ENCODE measurements at places on chromosomes 16 and 17. TPM values are rescaled to one million over a fixed set of nuclear protein-coding genes. Genes with fewer than 3 reads are reported as not detected.

SRCIN1 gene
- 1.4 TPM for total RNA-seq

EIF3CL gene
- 2.7 TPM for total RNA-seq

PHLPP2 gene
- 4.1 TPM for total RNA-seq

RAMP2 gene
- total RNA-seq: 48.3 TPM

JMJD6 gene
- total RNA-seq: 39.0 TPM

DNA sequence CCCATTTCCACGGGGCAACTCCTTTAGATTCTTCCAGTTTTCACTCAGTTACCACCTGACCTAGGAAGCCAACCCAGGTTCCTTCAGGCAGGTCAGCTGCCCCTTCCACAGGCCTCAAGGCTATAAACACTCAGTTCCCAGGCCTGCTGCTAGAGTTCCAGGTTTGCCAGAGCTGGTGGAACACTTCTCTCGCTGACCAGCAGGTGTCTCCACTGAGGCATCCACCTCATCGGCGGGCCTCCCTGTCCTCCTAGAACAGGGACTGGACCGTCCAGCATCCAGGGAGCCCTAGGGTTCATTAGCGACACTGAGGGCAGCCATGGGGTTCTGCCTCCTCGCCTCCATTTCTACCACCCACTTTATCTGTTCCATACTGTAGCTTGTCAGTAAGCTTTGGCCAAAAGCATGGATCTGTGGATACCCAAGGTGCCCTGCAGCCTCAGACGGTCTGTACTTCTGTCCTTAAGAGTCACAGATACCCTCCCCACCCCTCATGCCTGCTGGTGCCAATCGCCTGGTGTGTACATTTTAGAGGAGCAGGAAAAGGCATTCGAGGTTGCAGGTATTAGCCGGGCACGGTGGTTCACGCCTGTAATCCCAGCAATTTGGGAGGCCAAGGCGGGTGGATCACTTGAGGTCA lies 29.0 kb downstream of the PIMREG start:
- no peaks in the 10 kb centered on the region for H3K27me3 ChIP-seq
- H3K4me1 ChIP-seq: no peaks in the 10 kb centered on the region
- no peak overlapping the region for H3K27ac ChIP-seq
- no peaks in the 10 kb centered on the region for H3K36me3 ChIP-seq
- DNase-seq: peak; percentile 70

DNA sequence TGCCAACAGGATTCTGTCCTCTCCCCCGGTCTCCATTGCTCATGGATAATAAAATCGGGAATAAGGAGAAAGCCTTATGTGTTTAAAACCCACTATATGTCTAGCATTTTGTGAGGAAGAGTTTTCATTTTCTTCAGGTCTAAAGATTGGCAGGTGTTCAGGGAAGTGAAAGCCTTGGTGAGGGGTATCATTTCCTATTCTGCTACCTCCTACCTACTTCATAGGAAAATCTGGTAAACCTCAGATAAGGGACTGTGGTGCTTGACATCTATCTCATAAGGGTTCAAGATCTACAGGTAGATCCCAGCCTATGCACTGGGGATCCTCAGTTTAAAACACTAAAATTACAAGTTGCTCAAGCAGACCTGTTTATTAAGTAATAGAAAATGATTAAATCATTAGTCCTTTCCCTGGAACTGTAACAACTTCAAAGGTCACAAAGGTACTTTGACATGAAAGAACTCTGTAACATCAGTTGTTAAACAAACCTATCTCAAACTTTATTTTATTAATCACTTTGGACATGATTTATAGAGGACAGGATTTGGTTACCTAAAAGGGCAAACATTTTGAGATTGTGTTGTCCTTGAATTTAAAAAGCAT lies 6.5 kb downstream of the MOSMO start:
- H3K36me3 ChIP-seq: no peaks in the 10 kb centered on the region
- peaks cover under 1% of the 10 kb centered on the region for H3K4me1 ChIP-seq
- no peaks in the 10 kb centered on the region for H3K27me3 ChIP-seq
- H3K4me3 ChIP-seq: no peak overlapping the region
- H3K27ac ChIP-seq: no peak overlapping the region

DNA sequence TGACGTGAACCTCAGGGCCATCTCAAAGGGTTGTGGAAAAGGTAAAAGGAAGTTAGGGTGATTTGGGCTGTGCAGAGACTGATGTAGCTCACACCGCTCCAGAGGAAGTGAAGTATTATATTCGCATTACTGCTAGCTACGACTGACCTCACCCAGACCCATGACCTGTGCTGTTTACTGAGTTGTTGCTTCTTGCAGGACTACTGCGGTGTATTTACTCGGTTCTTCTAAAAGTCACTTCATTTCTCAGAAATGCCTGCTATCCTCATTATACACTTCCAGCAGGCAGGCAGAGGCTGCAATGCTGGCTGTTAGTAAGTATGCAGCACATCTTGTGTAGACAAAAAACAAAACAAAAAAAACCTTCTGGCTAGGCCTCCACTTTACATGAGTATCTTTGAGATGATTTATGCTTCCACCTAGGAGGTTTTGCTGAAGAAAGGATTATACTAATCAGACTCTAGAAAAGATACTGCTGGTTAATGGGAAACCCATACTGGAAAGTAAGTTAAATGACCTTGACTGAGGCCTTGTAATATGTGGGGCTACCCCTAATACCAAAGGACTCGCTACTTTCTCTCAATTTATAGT lies 76.0 kb downstream of the CREBBP start:
- H3K36me3 ChIP-seq: peaks cover 4% of the 10 kb centered on the region
- DNase-seq: no peak
- no peak overlapping the region for H3K27ac ChIP-seq
- H3K27me3 ChIP-seq: no peaks in the 10 kb centered on the region
- H3K4me1 ChIP-seq: peaks cover 52% of the 10 kb centered on the region

KREMEN2 gene
- total RNA-seq: 0.27 TPM

GRCh38 chr16:57386381-57386951 lies 14.2 kb downstream of the CX3CL1 start:
- H3K27ac ChIP-seq: peak overlapping the region; percentile 48
- peak; percentile 50 for DNase-seq
- no peaks in the 10 kb centered on the region for H3K27me3 ChIP-seq
- no peak overlapping the region for H3K4me3 ChIP-seq
- peaks cover 48% of the 10 kb centered on the region for H3K4me1 ChIP-seq

GRCh38 chr17:15261802-15262290 lies 3.3 kb downstream of the PMP22 start:
- peak overlapping the region; percentile 91 for H3K4me3 ChIP-seq
- H3K4me1 ChIP-seq: peaks cover 2% of the 10 kb centered on the region
- no peak for DNase-seq
- H3K27ac ChIP-seq: peak overlapping the region; percentile 94
- no peaks in the 10 kb centered on the region for H3K27me3 ChIP-seq
- H3K36me3 ChIP-seq: peaks cover 14% of the 10 kb centered on the region

DHX38 gene
- 31.9 TPM for total RNA-seq

DNA sequence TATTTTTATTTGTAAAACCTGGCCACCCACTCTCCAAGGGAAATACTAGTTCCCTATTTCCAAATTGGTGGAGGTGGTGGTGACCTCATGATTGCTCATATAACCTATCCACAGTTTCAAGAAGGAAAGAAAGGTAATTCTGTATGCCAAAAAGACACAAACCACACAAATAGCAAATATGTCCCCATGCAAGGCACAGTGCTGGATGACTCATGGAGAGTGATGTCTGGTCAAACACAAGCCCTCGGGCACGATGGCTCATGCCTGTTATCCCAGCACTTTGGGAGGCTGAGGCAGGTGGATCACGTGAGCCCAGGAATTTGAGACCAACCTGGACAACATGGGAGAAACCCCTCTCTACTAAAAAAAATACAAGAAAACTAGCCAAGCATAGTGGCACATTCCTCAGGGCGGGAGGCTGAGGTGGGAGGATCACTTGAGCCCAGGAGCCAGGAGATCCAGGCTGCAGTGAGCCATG lies 64.2 kb downstream of the GNA13 start:
- no peaks in the 10 kb centered on the region for H3K27me3 ChIP-seq
- H3K4me3 ChIP-seq: no peak overlapping the region
- no peaks in the 10 kb centered on the region for H3K36me3 ChIP-seq

DNA sequence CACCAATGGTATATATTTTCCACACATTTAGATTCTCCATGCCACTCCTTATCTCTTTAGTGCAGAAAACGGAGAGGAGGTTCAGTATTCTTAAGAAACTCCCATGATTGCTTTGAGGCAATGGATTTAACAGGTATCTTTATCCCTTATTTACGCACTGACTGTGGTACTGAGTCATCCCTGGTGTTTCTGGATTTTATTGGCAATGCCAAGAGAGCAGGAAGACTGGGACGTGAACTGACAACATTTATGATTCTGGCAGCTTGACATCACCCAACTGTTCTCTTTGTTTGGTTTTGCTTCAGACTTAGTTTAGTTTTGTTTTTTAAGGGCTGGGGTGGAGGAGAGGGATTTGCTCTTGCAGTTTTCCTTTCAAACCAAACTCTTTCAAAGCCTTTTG lies 131.4 kb downstream of the WWOX start:
- no peak for DNase-seq
- H3K36me3 ChIP-seq: no peaks in the 10 kb centered on the region
- no peak overlapping the region for H3K4me3 ChIP-seq
- H3K27ac ChIP-seq: no peak overlapping the region
- no peaks in the 10 kb centered on the region for H3K27me3 ChIP-seq
- H3K4me1 ChIP-seq: no peaks in the 10 kb centered on the region

GRCh38 chr17:56739776-56740175 lies 93.9 kb downstream of the C17orf67 start:
- no peaks in the 10 kb centered on the region for H3K4me1 ChIP-seq
- no peak for DNase-seq
- H3K27ac ChIP-seq: no peak overlapping the region
- no peak overlapping the region for H3K4me3 ChIP-seq

ADAP2 gene
- 5.0 TPM for total RNA-seq

DNA sequence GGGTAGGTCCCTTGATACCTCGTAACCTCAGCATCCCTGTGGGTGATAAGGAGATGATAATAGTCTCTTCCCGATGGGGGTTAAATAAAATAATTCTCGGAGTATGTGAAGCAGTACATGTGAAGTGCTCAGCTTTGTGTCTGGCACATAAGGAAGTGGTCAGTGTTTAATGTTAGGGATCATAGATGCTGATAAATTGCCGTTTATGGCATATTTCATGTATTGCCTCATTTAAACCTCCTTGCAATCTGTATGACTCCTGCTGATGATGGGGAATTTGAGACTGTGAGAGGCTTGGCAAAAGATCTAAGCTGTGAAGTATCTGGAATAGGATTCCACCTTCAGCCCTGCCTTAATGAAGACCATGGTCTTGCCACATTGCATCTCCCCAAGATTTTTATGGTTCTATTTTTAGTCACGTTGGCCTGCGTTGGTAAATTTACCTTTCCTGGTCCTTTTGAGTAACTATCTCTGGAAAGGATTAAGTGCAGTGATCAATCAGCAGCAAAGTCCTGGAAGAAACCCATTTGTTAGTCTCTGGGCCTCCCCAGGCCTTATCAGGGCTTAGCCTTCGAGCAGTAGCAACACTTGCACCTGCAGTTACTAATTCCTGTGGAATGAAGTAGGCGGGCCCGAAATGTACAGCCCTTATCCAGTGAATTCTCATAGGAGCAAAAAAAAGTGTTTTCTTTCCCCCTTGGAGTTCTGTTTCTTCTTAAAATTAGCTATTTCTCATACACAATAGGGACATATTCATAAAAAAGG lies 144.9 kb downstream of the WWOX start:
- no peaks in the 10 kb centered on the region for H3K4me1 ChIP-seq
- H3K27ac ChIP-seq: no peak overlapping the region
- no peak for DNase-seq
- no peaks in the 10 kb centered on the region for H3K27me3 ChIP-seq

DNA sequence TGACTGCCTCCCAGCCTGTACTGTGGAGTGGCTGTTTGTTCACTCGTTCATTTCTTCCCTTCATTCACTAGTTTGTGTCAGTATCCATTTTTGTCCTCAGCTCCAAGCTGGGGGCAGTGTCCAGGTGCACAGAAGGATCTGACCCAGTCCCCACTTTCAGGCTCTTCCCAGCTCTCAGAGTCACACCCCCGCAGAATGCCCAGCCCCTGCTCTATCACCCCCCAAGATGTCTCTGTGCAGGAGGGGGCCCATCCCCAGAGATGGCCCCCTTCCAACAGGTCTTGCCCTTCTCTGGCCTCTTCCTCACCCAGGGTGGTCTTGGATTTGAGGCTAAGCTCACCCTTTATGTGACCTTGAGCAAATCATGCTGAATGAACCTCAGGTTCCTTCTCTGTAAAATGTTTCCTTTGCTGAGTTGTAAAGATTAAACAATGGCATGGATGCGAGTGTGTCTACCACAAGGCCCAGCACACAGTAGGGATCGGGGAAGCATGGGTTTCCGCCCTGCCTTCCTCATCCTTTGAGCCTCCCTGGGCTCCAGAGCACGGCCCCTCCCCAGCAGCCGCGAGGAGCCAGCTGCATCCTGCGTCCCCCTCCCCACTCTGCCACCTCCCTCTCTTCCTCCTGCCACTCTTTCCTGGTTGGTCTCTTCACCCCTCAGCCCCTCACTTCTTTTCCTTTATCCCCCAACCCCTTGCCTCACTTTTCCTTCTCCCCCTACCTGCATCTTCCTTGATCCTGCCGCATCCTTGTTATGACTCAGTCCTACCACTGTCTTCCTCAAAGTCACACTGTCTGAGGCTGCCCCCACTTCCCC lies 2.8 kb downstream of the FBXL19 start:
- H3K36me3 ChIP-seq: peaks cover 11% of the 10 kb centered on the region
- no peak overlapping the region for H3K4me3 ChIP-seq
- H3K27ac ChIP-seq: no peak overlapping the region
- DNase-seq: no peak
- H3K4me1 ChIP-seq: peaks cover 11% of the 10 kb centered on the region
- H3K27me3 ChIP-seq: no peaks in the 10 kb centered on the region

DNA sequence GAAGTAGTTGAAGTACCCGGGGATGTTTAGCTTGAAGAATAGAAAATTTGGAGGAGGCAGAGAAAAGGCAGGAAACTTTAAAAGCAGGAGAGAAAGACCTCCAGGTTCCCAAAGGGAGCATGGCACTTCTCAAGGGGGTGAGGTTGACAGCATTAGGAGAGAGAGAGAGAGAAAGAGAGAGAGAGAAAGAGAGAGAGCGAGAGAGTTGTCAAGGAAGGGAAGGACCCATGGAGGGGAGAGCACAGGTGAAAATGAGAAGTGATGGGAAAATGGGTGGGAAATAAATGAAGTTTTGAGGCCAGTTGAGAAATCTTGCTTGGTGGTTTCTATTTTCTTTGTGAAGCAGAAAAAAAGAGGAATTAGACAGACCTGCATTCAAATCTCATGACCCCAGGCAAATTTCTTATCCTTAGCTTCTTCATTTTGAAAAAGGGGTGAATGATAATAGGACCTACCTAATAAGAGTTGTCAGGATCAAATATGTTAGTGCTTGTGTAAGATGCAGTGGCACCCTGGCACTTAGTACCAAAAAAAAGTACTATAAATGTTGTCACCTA lies 24.0 kb downstream of the PRKCB start:
- no peaks in the 10 kb centered on the region for H3K27me3 ChIP-seq
- no peak overlapping the region for H3K4me3 ChIP-seq
- DNase-seq: no peak
- no peaks in the 10 kb centered on the region for H3K4me1 ChIP-seq
- H3K27ac ChIP-seq: no peak overlapping the region

SULT1A1 gene
- total RNA-seq: 11.8 TPM

DNA sequence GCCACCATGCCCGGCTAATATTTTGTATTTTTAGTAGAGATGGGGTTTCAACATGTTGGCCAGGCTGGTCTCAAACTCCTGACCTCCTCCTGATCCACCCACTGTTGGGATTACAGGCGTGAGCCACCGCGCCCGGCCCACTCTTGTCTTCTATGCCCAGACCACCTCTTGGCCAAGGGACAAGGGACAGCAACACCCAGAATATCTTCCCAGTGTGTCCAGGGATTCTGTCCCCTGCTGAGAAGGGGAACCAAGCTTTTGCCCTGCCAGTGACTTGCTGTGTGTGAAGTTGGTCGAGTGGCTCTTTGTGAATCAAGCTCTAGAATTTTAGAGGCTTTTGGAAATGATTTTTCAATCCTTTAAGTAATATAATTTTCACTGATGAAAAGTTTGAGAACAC lies 1.7 kb upstream of the MPO start:
- no peaks in the 10 kb centered on the region for H3K36me3 ChIP-seq
- H3K27ac ChIP-seq: no peak overlapping the region
- DNase-seq: no peak
- peaks cover 6% of the 10 kb centered on the region for H3K27me3 ChIP-seq
- H3K4me1 ChIP-seq: peaks cover 11% of the 10 kb centered on the region
